ENCODE measurements at places on chromosomes 1 and 21. TPM values are rescaled to one million over a fixed set of nuclear protein-coding genes. Genes with fewer than 3 reads are reported as not detected.

Gene TRMT13
- 11.0 TPM for total RNA-seq

DNA sequence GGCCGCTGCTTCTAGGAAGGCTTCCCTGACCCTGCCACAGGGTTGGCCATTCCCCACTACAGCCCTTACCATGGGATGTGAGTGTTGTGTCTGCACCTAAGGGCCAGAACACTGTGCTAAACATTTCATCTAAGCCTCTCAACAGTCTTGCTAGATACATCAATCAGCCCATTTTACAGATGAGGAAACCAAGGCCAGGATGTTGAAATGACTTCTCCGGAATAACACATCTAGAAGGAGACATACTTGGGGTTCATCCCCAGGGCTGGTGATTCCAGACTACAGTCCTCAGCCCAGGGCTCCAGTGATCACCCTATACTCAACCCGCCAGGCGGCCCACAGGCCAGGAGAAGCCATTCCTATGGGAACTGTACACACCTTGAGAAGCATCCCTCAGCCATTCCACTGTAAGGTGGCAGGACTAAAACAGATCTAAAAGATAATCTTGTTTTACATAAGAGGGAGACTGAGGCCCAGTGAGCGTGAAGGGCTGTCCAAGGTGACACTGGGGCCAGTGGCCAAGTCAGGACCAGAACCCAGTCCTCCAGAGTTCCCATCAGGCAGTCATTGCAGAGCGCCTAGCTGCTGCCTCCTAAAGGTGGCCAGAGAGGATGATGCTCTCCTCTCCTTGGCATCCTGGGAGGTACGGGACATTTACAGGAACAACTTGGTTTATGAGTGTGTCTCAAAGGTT is 119.5 kb downstream of the GLIS1 start:
- DNase-seq, result no peak

Gene MAP1LC3C
- total RNA-seq, result not detected

Gene SHE
- not detected for total RNA-seq

DNA sequence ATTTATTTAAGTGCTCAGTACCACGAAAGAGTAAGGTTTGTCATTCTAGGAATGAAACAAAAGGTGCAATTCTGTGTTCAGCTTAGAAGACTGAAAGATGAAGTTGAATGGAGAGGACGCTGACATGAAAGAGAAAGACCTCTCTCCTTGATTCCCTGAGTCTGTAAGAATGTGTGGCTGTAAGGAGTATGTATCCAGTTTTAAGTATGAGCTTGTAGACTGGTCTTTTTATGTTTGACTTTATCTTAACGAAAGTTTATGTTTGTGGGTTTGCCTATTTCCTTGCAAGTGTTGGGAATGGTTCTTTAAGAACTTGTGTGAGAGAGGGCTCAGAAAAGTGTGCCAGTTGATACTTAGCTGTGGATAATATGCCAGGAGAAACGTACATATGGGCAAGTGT is 1.4 kb downstream of the CHD1L start:
- no peak for DNase-seq

DNA sequence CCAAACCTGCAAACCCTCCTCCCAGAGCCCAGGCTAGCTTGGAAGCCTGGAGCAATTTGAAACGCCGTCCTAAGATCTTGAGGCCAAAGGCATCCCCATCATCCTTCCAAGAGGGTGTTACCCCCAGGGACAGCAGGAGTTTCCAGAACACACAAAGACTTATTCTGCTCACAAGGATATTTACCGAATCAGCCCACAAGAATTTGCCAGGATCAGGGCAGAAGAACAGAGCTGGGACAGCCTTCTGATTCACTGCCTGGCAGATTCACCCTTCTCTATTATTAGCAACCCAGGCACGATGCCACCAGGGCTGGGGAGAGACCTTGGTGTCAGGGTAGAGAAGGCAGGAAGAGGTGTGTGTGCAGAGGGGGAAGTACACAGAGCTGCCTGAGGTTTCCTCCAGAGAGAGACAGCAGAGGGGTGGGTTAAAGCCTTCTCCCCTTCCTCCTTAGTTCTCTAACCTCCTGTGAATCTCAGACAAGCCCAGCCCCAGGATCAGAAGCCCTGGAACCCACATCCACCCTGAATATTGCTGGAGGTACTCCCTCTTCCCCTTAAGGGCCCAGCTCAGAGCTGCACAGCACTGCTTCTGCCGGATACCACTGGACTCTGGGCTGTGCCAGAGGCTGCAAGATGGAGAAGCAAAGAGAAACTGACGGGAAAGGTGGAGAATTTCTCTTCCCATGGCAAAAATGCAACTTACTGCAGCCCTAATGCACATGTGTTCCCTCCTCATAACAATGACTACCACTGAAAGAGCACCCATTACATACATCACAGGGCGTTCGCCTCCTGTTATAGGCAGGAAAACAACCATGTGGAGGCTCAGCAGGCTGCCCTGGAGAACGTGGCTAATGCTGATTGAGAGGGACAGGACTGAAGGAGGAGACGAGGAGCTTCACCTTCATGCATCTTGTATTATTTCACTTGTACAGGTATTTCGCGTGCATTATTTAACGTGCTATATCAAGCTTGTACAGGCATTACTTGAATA is 61.8 kb downstream of the ITPKB start:
- peak; percentile 93 for DNase-seq

- DNase-seq, result peak; percentile 12
Measured at GRCh38 chr1:196372896-196373536, 235.2 kb downstream of the KCNT2 start.

DNA sequence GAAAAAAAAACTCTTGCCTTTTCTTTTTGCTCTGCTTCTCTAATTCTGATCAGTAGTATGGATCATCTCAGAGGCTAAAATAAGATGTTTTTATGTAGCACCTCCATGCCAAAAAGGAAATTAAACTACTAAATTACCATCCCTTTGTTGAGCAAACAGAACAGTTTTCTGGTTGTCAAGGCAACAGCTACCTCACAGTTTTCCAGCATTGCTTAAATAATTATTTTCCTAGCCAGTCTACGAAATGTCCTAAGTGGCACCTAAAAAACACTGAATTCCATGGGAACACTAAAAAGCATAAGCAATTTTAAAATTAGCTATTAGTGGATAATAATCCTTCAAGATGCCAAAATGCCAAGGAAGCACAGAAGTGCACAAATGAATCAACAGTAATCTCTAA is 61.7 kb downstream of the ARID4B start:
- no peak for DNase-seq

DNA sequence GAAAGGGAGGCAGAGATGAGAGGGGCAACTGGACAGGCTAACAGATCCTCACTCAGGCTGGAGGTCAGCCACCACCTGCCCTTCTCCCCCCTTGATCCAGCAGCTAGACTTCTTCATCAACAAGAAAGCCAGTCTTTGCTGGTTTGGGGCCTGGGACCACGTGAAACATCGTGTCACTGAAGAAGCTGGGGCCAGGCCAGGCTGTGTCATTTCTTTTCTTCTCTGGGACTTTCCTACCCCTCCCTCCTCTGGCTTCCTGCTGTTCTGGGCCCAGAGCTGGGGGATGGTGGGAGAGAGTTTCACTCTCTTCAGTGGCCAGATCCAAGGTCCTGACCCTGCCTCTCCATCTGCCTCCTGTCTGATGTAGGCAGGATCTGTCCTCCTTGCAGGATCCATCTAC is 18.1 kb upstream of the SLC26A9 start:
- no peak for DNase-seq

DNA sequence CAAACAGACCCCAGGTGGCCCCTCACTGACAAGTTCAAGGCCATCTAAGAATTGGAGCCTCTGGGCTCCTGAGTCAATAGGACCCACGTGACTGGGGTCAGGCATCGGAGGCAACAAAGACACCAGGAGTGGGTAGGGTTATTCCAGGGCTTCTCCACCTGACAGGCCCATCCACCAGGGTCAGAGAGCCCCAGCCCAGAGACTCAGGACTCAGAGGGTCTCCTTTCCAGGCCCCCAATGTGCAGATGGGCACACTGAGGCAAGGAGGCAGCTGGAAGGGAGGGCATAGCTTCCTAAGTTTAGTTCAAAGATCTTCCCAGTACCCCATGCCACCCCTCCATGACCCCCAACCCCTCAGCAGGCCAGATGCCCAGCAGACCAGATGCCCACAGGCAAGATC is 388.6 kb downstream of the MATN1 start:
- no peak for DNase-seq

- peak; percentile 59 for DNase-seq
Measured at GRCh38 chr1:183138301-183138700, 47.8 kb upstream of the LAMC2 start.

Gene VCAM1
- total RNA-seq, result not detected

- DNase-seq, result no peak
Measured at GRCh38 chr1:109661391-109661790, 5.5 kb downstream of the GSTM4 start.

DNA sequence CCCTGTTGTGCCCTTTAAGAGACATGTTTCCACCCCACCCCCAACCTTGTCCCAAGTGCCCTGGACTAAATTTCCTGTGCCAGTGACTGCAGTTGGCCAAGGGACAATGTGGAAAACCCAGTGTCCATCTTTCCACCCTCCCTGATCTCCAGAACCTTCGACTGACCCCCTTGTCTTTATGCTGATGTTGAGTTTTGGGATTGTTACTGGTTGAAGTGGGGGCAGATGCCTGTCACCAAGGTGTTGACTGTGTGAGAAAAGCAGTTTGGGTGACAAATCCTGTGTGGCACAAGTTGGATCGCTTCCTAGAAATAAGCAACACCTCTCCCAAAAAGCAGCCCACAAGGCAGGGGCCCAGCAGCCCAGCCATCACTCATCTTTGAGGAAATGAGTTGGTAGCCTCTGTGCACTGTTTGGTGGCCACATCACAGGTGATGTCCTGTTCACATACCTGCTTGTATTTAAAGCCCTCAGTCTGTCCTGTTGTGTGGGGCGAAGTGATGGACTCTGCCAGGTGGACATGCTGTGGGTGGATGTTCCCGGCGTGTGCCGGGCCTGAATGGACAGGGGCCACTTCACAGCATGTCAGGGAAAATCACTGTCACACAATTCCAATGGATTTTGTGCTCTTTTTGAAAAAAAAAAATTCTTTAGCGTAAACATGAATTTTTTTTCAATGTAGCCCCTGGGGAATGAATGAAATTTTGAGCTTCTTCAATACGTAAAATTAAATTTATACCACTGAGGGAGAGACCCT is 6.6 kb upstream of the MIIP start:
- DNase-seq, result no peak

GRCh38 chr1:117653732-117654492 is 48.1 kb downstream of the TENT5C start:
- DNase-seq, result no peak

- DNase-seq, result no peak
Measured at GRCh38 chr1:204600968-204601367, 84.6 kb downstream of the LRRN2 start.

- DNase-seq, result peak; percentile 26
Measured at GRCh38 chr1:115911294-115911693, 65.0 kb upstream of the SLC22A15 start.
